ENCODE measurements at places on chromosomes 7 and 10.

DNA sequence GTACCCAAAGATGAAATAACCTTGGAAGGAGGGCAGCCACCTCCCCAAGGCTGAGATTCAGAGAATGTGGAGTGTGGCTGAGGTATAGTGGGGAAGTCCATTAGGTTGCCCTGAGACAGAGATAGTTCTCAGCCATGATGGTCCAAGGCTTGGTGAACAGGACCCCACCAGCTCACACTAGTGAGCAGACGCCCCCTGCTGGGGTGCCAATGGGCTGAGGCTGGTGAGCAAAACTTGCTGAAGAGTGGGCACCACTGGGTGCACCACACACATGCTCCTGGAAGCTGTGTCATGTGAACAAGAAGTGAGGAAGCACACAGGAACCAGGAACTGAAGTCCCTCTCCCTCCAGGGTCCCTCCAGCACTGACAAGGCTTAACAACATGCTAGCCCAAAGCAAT is 8.9 kb downstream of the FBXL13 start:
- DNase-seq, result peak; percentile 64

DNA sequence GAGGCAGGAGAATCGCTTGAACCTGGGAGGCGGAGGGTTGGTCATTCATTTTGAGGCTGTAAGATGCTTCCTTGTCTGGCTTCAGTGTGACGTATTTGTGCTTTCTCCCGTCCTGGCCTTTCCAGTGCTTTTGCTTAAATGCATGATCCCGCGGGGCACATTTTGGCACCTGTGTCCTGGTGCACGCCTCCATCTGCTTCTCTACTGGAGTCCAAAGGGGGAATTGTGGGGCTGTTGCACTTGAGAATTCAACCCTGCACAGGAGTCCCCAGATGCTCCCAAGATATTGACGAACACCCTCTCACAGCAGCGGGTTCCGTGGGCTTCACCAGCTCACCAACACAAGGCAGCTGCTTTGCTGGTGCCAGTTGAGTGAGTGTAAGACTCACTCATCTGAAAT is 10.3 kb upstream of the LRRC27 start:
- no peak for DNase-seq

GRCh38 chr7:106196460-106197021 is 84.4 kb upstream of the SYPL1 start:
- DNase-seq, result no peak

DNA sequence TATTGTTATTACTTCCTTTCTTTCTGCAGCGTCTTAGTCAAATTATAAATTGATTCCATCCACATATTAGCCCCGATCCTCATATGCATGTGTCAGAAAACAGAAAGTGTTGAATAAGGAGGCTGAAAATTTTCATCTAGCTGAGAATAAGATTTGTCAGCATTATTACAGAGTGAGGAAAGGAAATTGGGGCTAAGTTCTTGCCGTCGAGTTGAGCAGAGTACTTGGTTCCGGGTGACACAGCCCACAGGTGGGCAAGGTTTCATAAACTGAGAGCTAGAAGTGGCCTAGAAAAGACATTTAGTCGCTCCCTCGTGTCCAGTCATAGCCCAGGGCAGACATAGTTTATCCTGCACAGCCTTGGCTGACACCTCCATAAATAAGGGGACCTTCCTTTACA is 461.7 kb upstream of the GALNT17 start:
- DNase-seq, result no peak

DNA sequence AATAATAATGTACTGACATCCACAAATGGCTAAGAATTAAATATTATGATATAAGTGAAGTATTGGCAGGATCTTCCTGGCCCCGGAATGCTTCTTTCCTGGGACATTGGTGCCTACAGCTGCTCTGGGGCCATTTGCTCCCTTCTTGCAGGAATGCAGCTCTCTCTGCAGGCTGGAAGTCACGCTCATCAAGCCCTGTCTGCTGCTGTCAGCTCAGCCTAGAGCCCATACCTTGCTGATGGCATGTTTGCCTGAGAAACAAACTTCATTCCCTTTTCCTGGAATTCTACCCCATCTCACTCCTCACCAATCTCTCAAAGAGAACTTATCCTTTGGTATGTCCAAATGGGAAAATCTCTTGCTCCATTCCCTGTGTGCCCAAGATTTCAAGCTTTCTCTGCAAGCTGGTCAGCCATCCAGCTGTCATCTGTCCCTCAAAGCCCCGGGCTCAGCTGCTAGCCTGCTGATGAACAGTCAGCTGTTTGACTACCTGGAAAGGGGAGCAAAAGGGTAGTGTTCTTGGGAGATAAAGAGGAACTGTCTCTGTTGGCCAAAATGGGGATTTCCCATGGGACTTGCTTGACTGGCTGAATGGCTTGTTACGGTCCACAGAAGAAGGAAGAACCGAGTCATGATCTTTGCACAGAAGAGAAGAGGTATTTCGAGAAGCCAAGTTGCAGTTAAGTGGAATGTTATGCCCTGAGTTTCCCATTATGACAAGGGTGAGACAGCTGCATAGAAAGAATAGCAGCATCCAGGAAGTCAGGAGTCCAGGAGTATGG is 12.0 kb upstream of the RASSF4 start:
- DNase-seq, result peak; percentile 38

All from common myeloid progenitor, CD34-positive (primary cell).